ENCODE measurements at places on chromosomes 4 and X.

DNA sequence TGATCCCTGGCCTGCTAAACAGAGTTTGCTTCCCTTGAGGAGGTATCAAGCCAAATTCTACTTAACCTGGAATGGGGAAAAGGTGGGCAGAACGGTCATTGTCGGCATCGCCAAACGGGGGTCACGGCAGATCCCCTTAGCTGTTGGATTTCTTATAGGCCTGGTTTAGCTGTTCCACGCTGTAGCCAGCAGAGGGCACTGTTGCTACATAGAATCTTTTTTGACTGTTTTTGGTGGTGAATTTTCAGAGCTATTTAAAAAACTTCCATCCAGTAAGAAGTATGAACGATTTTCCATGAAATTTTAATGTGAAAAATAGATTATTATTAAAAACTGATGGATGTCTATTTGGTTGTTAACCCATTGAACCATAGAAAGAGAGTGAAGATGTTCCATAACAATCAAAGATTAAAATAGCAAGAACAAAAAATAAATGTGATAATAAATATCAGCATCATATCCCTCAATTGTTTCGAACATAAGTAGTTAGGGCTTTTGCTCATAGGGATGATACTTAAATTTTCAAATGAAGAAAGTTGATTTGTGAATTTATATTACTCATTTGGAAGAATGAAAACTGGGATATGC, 56.6 kb downstream of the LINC00632 start:
- DNase-seq, result no peak

DNA sequence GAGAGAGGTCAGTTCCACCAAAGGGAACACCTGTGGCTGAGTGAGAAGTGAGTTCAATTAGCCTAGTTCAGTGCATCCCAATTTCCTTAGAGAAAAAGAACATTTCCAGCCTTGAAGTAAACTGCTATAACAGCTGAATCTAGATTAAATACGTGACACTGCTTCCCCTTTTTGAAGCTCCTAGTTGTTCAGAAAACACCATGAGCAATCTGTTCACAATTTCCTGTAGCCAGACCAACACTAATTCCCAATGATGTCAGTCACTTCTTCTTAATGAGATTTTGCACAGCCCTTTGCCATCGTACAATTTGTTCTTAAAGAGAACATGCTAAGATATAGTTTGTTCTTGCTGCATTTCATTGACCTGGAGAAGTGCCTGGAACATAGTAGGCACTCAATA, 144.6 kb upstream of the EDNRA start:
- no peak for DNase-seq

- DNase-seq, result no peak
Observed at GRCh38 chr4:84691800-84692199, 108.9 kb downstream of the CDS1 start.

- DNase-seq, result no peak
Observed at GRCh38 chr4:32672359-32672758, 1952.2 kb downstream of the PCDH7 start.

DNA sequence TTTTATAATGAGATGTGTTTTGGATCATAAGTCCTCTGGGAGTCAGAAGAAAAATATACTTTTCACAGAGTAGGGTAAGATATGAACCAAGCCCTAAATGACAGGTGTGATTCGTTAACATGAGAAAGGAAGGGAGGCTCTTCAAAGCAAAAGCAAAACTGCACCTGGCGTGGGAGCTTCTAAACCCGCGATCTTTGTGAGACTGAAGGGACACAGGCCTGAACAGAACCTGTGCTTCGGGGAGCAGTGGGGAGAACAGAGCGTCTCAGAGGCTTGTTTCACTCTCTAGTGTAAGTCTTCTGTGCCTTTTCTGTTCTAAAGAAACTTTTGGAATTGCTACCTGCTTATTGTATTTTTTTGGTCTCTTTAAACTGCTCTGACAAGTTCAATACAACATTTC, 30.2 kb upstream of the CYP4V2 start:
- no peak for DNase-seq

- DNase-seq, result no peak
Observed at GRCh38 chr4:4302416-4302815, 12.4 kb downstream of the ZBTB49 start.

GRCh38 chr4:88880501-88881226, 176.3 kb downstream of the FAM13A start:
- DNase-seq, result no peak

DNA sequence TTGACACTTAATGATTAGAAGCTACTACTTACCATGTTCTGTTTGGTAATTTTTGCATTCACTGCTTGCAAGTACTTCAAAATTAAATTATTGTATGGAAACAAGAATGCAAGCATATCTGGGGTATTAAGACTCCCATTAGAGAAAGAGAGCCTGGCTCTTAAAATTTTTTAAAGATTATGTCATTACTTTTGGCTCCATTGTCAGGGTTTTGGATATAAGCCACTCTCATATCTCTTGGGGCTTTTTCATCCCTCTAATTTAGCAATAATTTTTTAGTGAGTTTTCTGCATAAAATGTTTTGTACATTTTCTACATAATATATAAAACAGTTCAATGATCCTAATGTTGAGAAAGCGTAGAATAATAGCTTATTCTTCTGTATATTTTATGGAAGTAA, 49.4 kb downstream of the SLC9A6 start:
- DNase-seq, result peak; percentile 6

- DNase-seq, result no peak
Observed at GRCh38 chr4:177266506-177266905, 43.2 kb upstream of the NEIL3 start.

DNA sequence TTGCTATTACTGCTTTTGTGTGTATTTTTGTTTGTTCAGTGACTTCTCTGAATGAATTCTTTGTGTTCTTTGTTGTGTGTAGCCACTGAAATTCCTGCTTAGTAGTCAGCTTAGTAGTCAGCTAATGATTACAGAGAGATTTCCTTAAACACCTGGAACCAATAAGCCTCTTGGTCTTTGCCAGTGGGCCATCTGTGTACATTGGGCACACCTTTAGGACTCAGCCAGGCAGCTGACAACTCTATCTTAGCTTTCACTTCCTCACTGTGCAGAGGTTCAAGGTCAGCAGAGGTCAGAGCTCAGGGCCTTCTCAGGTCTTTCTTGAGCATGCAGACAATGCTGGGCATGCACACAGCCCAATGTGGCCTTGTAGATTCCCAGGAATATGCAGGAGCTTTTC, 59.3 kb downstream of the RWDD4 start:
- DNase-seq, result no peak

DNA sequence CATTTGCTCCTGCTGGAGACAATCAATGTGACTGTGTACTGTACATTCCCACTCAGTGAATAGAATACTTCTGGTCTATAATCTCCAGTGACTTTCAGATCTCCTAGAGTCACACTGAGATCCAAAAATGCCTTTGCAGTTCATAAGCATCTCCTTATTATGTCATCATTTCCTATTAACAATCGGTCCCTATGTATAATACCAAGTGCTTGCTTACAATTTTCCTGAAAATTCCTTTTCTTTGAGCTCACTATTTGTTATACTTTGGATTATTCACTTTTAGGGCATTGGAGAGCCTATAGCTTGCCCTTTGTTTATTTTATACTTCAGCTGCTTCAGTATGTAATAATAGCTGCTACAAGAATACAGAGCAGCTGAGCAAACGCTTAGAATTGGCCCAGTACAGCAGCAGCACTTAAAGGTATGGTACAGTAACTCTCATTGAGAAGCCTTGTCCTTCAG, 313.0 kb downstream of the DCTD start:
- DNase-seq, result peak; percentile 48

DNA sequence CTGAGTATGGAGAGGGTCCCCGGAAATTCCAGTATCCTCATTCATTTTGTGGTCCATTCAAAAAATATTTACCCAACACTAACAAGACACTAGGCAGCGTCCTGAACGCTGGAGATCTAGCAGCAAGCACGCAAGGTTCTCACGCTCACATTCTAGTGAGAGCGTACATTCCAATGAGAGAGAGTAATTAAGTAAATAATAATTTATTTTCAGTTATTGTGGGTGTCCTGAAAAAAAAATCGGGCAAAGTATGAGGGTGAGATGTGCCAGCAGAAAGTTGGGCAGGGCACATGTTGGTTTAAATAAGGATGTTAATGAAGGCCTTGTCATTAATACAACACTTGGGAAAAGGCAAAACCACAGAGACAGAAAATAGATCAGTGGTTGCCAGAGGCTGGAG, 4.0 kb upstream of the TMEM156 start:
- no peak for DNase-seq

DNA sequence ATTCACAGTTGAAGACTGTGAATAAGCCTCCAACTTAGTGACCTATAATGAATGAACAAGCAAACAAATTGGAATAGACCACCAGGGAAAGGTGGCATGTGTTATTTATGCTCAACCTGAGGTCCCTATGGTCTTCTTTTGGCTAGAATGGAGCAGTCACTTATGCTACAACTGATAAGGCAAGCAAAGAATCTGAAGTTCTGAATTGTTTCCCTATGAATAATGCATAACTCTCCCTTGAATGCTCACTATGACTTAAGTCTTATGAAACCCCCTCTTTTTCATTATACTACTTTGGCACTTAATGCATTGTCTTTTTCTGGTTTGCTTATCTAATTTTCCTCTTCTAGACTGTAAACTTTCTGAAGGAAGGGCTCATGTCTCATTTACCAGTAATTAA, 2.6 kb downstream of the GIMD1 start:
- peak; percentile 54 for DNase-seq

GRCh38 chr4:18069810-18070209, 48.3 kb upstream of the LCORL start:
- DNase-seq, result no peak

- DNase-seq, result peak; percentile 15
Observed at GRCh38 chr4:128322311-128322710, 34.7 kb upstream of the PGRMC2 start.

- DNase-seq, result peak; percentile 39
Observed at GRCh38 chrX:131762802-131763234, 218.9 kb downstream of the OR13H1 start.

DNA sequence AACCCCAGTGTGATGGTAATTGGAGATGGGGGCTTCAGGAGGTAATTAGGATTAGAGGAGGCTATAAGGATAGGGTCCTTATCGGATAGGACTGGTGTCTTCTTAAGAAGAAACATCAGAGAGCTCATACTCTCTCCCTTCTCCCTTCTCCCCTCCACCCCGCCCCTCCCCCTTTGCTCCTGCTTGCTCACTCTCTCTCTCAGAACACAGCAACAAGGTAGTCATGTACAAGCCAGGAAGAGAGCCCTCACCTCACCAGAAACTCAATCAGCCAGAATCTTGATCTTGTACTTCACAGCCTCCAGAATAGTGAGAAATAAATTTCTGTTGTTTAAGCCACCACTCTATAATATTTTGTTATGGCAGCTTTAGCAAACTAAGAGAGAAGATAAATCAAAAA, 4.5 kb downstream of the DDX60L start:
- DNase-seq, result no peak

- DNase-seq, result no peak
Observed at GRCh38 chr4:38055566-38055965, 95.4 kb downstream of the PTTG2 start.

DNA sequence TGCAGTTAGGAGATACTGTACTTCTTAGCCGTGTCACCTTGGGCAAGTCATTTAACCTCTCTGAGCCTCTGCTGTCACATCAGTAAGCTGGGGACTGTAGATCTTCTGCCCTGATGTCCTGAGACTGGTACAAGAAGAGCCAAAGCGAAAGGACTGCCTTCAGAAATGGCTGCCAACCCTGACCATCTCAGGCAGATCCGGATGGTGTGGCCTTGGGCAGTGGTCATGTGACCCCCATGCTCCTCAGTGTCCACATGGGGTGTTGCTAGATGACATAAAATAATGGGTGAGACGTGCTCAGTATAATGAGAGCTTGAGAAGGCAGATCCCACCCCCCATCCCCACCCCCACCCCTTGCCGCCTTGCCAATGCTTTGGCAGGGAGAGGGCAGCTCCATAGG, 60.4 kb upstream of the MTM1 start:
- no peak for DNase-seq

DNA sequence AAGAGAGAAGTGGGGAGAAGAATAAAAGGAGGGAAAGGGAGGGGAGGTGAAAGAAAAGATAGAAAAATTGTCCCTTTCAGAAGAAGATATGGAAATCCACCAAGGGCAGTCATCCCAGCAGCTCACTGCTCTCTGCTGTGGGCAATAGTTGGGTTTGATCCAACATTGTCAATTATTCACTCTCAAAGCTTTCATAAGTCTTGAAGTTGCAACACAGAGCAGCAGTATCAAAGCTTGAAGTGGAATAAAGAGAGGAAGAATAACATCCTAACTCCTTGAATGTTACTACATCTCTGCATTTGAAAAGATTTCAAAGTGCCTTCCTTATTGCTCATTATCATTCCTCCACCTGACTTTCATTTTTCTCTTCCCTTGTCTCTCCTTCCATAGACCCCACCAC, 62.3 kb upstream of the HHIP start:
- DNase-seq, result peak; percentile 57

- DNase-seq, result no peak
Observed at GRCh38 chrX:150476164-150476699, 92.2 kb upstream of the MTM1 start.

DNA sequence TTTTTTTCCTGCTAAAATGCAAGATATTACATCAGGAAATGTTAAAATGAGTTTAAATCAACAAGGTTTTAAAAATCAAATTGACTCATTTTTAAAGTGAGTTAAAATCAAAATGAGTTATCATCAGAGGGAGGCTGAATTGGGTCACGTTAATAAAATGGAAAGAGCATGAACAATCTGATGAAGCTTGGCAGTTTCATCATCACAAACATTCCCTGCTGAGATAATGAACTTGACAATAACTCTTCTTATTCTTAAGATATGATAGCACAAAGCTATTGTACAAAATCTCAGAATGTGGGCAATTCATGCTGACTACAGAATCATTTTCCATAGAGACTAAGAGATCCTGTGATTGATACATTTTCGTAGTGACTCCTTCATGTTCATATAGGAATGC, 1086.7 kb downstream of the STIM2 start:
- DNase-seq, result peak; percentile 31

- no peak for DNase-seq
Observed at GRCh38 chr4:136831553-136831952, 700.7 kb downstream of the PCDH18 start.

GRCh38 chr4:2159931-2160330, 82.0 kb downstream of the HAUS3 start:
- no peak for DNase-seq

- DNase-seq, result no peak
Observed at GRCh38 chrX:150889131-150889530, 9.3 kb downstream of the CD99L2 start.

DNA sequence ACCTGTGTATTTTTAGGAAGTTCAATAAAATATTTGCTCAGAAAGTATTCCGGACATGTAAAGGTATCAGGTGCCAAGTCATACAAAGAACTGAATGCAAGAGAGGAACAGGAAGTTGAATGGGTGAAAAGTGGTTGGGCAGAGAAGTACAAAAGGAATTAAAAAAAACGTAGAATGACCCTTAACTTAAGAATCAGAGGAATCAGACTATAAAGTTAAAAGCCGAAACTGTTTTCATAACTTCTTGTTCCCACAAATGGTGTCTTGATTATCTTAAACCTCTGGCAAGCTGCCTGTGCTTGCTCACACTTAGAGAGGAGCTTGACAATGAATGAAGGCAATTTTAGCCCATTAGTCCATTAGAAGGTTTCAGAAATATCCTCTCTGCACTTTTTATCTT, 81.6 kb upstream of the HHIP start:
- DNase-seq, result no peak

GRCh38 chrX:19212037-19212436, 89.8 kb upstream of the ADGRG2 start:
- no peak for DNase-seq

Data from NCI-H226 (cell line).